Stimulated activated CD8-positive, alpha-beta memory T cell treated with anti-CD3 and anti-CD28 coated beads, Interleukin-7, amount 100 ng/mL, for 1 hour (primary cell): ENCODE measurements at places on chromosomes 6 and 20.

DNA sequence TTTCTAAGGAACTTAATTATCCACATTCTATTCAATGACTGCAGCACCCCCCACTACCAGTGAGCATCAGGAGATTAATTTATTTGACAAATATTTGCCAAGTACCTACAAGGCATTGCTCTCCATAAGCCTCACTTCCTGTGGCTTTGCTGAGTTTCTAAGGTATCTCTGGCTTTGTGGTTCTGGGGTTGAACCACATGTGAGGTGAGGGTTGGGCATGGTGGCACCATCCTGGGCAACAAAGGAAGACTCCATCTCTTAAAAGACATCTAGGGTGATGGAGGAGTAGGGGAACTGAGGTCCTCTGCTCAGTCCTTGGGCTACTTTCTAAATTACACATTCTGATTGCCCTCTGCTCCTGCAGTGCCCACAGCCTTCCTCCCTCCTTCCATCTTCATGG lies 25.5 kb upstream of the WFDC2 start:
- DNase-seq = no peak

GRCh38 chr6:124987291-124987690 lies 25.1 kb downstream of the RNF217 start:
- DNase-seq = no peak

- DNase-seq = no peak
These were observed 95.5 kb downstream of the EYA2 start for GRCh38 chr20:46990017-46990595.

DNA sequence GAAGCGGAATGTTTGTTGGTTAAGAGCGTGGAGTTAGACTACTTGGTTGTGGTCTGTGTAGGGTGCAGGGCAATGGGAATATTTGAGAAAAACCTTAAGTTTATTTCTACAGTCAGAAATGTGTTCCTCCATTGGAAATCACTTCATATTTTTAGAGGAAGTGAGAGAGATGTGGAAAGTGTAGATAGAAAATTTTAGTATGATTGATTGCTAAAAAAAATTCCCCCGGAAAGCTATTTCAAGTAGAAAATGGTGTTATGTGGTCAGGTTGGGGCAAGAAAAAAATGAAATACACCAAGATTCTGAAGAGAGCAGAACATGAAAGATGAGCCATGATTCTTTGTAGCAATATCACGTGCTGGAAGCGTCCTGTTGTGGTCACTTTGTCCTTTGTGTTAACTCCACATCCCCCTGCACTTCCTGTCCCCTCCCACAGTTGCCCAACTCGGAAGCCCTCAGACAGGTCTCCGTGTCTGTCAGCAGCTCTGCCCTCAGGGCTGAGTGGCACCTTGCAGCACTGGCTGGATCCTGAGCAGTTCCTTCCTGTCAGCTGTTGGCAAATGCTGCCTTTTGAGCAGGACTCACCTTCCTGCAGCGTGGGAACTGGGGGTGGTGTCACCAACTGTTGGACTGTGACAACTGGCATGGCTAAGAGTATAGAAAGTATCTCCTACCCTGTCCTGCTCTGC lies 137.5 kb upstream of the SLC24A3 start:
- DNase-seq = peak; percentile 2

DNA sequence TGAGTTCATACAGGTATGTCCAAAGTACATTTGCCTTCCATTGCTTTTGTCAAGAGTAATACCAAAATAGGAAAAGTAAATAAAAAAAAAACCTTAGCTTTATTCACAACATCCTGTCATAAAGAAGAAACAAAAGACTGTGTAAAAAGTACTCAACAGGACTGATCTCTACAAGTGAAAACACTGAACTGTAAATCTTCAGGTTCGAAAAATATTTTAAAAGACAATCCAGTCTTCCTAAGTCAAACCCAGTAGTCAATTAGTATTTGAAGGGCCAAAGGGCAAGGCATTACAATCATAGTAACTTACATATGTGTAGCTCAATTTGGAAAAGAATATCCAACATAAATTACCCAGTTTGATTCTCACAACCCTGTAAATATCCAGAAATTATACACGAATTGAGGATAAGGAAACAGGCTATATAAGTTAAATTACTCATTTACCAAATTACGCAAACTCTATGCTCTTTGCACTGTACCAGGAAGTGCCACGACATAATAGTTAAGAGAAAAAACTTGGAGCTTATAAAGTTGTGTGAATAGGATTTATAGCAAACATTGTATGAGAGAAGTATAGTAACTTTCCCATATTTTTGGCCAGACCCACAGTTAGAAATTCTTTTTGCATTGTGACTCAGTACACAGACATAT lies 21.2 kb downstream of the PTPRK start:
- DNase-seq = no peak

DNA sequence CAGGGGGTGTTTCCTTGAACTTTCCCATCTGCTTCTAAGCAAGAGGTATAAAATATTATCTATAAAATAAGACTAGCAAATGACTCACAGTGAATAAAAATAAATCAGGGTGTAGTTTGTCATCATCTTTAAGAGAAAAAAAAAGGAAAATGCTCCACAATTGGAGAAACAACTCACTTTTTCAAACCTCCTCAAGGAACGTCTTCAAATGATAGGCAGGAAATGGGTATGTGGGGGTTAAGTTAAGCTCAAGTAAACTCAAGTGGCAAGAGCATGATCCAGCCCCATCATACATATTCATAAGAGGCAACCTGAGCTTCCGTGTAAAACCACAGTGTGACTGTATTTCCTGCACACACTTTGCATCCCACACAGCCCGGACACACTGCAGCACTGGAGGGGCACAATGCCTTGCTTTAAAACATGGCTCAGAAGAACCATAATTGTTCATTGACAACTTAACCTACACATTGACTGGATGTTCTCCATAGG lies 58.5 kb upstream of the CEP85L start:
- DNase-seq = peak; percentile 38
